ENCODE measurements at places on chromosomes 1 and 21. TPM values are rescaled to one million over a fixed set of nuclear protein-coding genes. Genes with fewer than 3 reads are reported as not detected.

DNA sequence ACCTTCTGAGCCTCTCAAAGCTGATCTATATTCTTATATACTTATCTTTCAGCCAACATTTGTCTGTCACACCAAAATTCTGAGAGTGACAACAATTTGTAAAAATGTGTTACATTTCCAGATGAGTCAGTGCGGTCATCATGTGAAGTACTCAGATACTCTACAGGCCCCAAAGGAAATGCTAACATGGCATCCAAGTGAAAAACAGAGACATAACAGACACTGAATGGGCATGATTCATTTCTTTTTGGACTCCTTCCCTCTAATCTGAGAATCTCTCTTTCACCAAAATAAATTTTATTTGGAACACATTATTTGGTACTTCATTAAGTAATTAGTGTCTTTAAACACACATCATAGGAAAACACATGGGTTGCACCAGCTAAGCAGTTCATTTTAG, 96.6 kb downstream of the SLC44A5 start:
- DNase-seq, result no peak

DNA sequence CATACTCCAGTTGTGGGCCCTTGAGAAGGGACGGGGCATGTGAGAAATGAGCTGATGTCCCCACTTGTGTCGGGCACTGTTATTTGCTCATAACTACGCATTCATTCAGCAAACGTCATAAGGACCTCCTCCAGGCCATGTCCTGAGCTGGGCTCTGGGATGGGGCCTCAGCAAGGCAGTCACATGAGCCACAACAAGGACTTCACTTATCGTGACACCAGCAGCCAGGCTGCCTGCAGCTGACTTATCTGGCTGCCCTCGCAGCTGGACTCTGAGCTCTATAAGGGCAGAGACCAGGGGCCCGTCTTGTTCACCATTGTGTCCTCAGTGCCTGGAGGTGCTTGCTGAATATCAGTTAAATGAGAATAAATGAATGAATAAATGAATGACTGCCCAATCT, 37.5 kb upstream of the GRIK3 start:
- DNase-seq, result no peak

DNA sequence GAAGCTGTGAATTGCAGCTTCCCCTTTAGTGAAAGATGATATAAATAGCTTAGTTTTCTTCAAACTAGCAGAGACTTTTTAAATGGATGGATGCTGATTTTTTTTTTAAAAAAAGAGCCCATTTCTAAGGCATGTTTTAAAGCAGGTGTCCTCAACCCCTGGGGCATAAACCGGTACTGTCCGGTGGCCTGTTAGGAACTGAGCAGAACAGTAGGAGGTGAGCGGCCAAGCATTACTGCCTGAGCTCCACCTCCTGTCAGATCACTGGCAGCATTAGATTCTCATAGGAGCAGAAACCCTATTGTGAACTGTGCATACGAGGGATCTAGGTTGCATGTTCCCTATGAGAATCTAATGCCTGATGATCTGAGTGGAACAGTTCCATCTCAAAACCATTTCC, 31.2 kb downstream of the CR1L start:
- no peak for DNase-seq

- DNase-seq, result no peak
These were observed 153.8 kb upstream of the FGGY start for GRCh38 chr1:59143133-59143487.

The GSTM1 gene
- total RNA-seq, result 17.8 TPM

The DMRTA2 gene
- total RNA-seq, result not detected

The FCRL2 gene
- not detected for total RNA-seq

The ZNF436 gene
- 17.4 TPM for total RNA-seq

The CFAP57 gene
- total RNA-seq, result 0.15 TPM

Data from chondrocyte (in vitro differentiated cells).